ENCODE measurements at places on chromosomes 1 and 21.

DNA sequence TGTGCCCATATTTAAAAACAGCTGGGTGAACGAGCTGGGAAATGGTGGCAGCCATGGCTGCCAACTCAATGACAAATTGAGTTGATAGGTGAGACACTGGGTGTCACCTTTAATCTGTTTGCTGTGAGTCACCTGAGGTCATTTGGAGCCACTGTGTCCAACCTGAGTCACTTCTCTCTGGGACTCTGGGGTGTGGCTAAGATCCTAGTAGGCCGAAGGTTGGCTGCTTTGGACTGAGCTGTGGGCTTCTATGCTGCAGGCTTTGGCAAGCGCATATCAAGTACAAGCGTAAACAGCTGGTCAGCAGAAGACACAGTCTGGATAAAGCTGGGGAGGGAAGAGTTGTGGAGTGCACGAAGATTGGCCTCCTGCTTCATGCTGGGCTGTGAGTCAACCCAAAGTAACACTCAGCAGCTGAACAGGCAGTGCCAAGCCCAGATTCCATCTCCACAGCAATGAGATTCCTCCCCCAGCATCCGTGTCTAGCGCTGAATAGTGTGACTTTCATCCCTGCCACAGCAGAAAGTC, 24.0 kb downstream of the TEX35 start:
- no peak for DNase-seq

DNA sequence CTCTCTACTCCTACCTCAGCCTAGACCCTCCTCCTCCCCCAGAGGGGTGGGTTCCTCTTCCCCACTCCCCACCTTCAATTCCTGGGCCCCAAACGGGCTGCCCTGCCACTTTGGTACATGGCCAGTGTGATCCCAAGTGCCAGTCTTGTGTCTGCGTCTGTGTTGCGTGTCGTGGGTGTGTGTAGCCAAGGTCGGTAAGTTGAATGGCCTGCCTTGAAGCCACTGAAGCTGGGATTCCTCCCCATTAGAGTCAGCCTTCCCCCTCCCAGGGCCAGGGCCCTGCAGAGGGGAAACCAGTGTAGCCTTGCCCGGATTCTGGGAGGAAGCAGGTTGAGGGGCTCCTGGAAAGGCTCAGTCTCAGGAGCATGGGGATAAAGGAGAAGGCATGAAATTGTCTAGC, 21.6 kb upstream of the VPS13D start:
- DNase-seq: no peak

DNA sequence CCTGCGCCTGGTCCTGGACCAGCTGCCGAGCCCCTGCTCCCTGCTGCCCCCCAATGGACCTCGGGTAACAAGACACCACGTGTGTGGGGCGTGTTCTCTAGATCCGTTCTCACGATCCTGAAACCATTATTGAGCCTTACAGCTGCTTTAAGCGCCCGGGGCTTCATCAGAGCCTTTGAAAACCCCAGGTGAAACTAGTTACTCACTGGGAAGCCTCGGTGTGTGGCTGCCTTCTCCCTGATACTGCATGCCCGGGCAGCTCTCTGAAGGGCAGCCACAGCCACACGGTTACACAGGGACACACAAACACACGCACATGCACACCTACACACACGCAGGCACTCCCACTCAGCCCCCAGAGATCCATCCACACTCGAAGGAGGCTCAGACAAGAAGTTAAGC, 5.3 kb downstream of the HES2 start:
- DNase-seq: peak; percentile 36

GRCh38 chr1:55321942-55322341, 106.8 kb upstream of the USP24 start:
- DNase-seq: no peak

GRCh38 chr1:56333461-56333860, 245.9 kb downstream of the PLPP3 start:
- no peak for DNase-seq

GRCh38 chr1:109639841-109640184, 16.1 kb upstream of the GSTM4 start:
- no peak for DNase-seq

DNA sequence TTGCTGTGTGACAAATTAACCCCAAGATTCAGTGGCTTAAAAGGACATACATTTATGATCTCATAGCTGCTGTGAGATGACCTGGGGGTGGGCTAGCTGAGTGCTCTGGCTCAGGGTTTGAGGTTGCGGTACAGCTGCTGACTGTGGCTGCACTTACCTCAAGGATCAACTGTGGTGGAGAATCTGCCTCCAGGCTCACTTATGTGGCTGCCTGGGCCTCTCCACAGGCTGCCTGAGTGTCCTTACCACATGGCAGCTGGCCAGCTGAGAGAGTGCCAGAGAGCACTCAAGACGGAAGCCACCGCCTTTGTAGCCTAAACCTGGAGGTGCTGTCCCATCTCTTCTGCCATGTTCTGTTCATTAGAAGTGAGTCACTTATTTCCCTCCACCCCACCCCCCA, 5.7 kb downstream of the LRRC71 start:
- peak; percentile 43 for DNase-seq

DNA sequence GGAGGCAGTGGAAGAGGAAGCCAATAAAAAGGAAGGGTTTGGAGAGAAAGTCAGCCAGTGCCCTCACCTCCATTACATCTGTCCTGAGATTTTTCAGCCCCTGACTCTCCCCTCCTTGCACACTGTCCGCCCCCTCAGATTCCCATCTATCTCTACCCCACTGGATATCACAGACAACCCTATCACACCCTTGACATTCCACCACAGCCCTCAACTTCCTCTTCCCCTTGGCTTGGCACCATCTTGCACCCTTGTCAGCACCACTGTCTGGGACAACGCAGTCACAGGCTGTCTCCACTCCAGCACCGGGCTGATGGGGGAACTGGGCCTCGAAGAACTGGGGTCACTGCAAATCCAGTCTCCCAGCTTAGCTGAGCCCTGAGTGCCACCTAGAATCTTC, 14.2 kb upstream of the PLEKHA6 start:
- no peak for DNase-seq

DNA sequence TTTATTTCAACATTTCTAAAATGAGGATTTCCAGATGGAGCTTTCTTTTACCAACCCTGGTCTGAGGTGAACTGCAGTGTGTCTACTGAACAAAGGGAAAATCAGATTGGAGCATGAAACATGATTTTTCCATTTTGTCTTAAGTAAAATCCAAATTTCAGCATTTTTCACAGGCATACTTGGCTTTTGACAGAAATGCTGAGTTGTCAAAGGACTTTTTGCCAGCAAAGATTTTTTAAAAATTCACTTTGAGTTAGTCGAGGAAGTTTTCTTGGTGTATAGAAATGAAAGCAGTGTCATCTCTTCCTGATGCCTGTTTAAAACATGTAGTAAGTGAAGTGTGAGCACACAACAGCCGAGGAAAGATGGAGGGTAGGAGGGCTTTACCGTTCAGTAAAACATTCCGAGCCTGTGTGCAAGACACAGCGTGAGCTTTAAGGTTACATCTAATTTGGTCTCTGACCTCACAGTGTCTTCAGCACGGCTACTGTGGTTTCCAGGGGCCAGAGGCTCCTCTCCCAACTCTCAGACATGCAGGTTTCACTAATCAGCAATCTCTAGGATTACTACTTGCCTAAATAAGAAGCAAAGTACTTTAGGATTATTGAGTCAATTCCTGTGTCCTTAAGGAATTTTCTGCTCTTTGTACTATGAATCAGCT, 45.9 kb downstream of the SAMD13 start:
- DNase-seq: no peak

- no peak for DNase-seq
Measured at GRCh38 chr1:227754958-227755357, 19.7 kb downstream of the SNAP47 start.

- DNase-seq: no peak
Measured at GRCh38 chr21:40990366-40990765, 143.4 kb upstream of the DSCAM start.

- no peak for DNase-seq
Measured at GRCh38 chr1:68314151-68314780, 81.9 kb upstream of the WLS start.

- no peak for DNase-seq
Measured at GRCh38 chr1:3009021-3009420, 12.2 kb upstream of the ACTRT2 start.

DNA sequence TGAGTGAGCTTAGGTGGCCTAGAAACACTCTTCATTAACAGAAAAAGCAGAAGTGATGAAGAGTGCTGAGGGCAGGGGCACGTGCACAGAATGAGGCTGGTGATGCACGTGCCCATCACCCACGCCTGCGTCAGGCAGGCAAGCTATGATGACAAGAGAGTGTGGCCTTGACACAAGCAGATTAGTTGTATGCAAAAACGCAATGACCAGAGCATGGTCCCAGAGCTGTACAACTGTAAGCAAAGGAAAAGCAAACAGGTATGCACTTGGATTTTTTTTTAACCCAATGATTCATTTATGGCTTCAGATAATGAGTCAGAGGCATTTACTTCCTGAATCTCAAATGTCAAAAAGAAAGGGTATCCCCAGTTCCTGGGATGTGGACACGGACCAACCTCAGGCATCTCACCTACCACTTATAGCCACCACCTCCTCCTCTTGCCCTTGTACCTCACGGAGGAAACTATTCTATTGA, 9.1 kb upstream of the TMEM61 start:
- DNase-seq: no peak

GRCh38 chr1:201911826-201912571, 23.3 kb downstream of the SHISA4 start:
- no peak for DNase-seq

DNA sequence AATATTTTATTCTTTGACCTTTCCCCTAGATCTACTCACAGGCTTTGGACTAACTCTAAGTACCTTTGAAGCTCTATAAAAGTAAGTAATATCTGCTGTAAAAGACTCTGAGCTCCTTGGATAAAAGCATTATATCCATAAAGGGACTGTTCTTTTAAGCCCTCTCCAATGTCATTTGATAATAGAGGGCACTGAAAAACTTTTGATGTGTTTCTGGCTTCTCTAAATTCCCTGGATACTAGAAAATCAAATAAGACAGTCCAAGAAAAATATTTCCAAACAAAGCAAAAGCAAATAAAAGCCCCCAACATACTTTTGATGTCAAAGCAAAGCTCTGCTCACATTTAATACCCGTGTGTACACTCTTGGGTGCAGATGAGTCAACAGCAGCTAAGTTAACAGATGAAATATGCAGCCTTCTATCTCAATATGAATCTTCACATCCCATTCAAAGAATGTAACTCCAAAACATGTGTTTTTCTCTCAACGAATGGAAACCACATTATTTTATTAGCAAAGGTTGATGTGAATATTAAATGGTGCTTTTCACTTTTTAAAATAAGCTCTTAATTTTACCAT, 230.3 kb downstream of the CENPF start:
- DNase-seq: no peak

- no peak for DNase-seq
Measured at GRCh38 chr1:202349206-202349928, 868 bp downstream of the PPP1R12B start.

GRCh38 chr1:35557118-35557610, at the start of gene KIAA0319L:
Gene KIAA0319L, minus strand, starts transcription at chr1:35557403. Its CDS starts 2,912 bp downstream, at chr1:35554491.
- DNase-seq: no peak

DNA sequence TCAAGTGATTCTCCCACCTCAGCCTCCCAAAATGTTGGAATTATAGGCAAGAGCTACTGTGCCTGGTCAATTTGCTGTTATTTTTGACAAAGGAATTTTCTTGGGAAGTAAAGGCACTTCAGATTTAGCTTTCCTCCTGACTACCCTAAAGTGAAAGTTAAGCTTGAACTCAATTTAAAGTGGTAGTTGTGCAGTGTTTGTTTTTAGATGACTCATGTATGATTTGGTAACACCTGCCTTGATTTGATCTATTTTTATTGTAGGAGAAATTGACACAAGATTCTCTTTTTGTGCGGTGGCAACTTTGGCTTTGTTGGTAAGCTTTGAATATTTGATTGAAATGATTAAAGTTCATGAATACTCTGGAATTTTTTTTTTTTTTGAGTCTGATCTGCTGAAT, 5.0 kb downstream of the RABGGTB start:
- no peak for DNase-seq

DNA sequence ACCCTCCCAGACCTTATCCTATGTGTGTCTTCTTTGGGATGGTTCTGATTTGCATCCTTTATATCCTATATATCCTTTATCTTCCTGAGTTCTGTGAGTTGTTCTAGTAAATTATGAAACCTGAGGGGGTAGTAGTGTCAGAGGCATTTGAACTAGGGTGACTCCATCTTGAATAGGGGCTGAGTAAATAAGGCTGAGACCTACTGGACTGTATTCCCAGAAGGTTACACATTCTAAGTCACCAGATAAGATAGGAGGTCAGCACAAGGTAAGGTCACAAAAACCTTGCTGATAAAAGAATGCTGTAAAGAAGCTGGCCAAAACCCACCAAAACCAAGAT, 50.6 kb downstream of the SUSD4 start:
- no peak for DNase-seq

DNA sequence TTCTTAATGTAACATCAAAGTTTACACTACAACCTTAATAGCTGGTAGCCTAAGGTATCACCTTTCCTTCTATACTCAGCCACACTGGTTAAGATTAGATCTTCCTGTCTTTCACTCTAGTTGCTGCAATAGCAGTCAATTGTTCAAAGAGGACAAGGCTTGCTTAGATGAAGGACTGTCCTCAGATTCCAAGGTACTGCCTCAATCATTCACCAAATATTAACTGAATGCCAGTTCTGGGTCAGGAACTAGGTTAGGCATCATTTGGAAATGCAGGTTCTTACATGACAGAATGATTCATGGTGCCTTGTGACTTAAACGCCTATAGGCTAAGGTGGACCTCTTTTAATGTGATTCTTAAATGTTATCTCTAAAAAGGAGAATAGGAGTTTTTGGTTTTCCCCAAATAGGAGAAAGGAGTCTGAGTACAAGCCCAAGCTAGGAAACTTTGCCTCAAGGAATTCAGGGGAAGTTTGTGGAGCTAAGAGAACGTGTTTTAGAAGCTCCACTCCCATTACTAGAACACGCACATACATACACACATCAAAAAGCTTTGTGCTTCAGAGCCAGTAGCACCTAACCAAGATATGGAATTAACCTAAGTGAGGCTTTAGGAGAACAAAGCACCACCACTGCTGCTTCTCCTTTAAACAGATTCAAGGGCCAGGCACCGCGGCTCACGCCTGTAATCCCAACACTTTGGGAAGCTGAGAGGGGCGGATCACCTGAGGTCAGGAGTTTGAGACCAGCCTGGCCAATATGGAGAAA, 8.5 kb upstream of the WDR47 start:
- DNase-seq: no peak

GRCh38 chr1:100152271-100152670, 19.3 kb downstream of the TRMT13 start:
- no peak for DNase-seq

- peak; percentile 61 for DNase-seq
Measured at GRCh38 chr1:28199328-28200233, 23.1 kb upstream of the PTAFR start.

- no peak for DNase-seq
Measured at GRCh38 chr1:201486187-201486586, 17.2 kb upstream of the PHLDA3 start.
